ENCODE measurements at places on chromosomes 3 and 15.

GRCh38 chr3:16369885-16370284, 104.9 kb downstream of the OXNAD1 start:
- no peak for DNase-seq

- DNase-seq: no peak
These were observed 2.2 kb upstream of the BNIP2 start for GRCh38 chr15:59691194-59691805.

DNA sequence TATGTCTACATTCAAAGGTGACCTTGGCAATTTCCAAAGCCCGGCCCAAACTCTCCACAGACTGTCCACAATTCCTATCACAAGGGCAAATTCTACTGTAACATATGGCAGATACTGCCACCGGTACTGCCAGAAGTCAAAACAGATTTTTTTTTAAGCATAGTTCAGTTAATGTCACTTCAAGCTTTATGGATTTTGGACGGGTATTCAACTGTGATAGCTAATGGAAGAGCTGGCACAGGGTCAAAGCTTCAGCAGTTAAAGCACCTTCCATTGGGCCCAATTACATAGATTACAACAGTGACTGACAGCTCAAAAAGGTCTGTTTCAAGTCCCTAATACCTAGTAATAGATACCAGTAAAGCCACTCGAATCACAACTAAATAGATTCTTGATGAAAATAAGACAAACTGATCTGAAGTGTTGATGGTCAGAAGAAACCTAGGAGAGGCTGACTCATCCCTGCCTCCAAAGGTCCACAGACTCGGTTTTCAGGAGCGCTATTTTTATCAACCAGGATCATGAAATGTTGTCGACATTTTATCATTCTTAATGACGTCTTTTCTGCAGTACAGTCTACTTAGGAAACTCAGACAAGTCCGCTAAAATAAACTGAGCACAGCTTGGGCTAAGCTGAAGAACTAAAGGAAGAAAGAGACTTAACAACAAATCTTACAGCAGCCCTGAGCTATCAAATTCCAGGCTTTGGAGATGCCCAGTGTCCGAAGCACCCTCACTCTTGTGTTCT, 38.7 kb downstream of the ANXA2 start:
- no peak for DNase-seq

DNA sequence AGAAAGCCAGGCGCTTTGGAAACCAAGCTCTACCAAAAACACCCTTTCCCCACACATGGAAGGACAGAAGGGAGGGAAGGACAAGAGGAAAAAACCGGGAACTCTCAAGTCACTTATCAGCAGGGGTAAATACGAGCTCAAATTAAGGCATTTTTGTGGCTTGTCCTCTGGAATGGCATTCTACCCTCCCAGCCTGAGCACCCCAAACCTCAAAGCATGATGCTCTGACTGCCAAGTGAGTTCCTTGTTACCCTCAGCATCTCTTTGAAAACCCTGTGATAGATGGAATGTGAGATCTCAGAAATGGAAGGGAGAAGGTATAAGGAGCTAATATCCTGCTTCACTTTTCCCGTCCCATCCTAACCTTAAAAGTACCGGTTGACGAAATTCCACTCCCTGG, 8.1 kb upstream of the CSPG5 start:
- no peak for DNase-seq

- DNase-seq: no peak
These were observed 71.5 kb downstream of the CERS3 start for GRCh38 chr15:100457201-100457600.
